Activated CD4-positive, alpha-beta memory T cell treated with anti-CD3 and anti-CD28 coated beads, Interleukin-2, amount 10 ng/mL, durations not matched to agents 7 days and 5 days (primary cell): ENCODE measurements at places on chromosomes 6 and 20. TPM values are rescaled to one million over a fixed set of nuclear protein-coding genes. Genes with fewer than 3 reads are reported as not detected.

The GTSF1L gene
- total RNA-seq = not detected

The FAM217A gene
- not detected for total RNA-seq

The ID4 gene
- not detected for total RNA-seq

The CALHM4 gene
- not detected for total RNA-seq

The STX11 gene
- total RNA-seq = 23.8 TPM

The SLC32A1 gene
- not detected for total RNA-seq

The CDH4 gene
- total RNA-seq = 0.20 TPM

The SIRPA gene
- not detected for total RNA-seq

The IRAK1BP1 gene
- 1.9 TPM for total RNA-seq

The CDC40 gene
- total RNA-seq = 35.1 TPM

The EMILIN3 gene
- total RNA-seq = not detected

The VGLL2 gene
- total RNA-seq = not detected

The TPD52L1 gene
- not detected for total RNA-seq

The FAM162B gene
- total RNA-seq = not detected

The BTN3A1 gene
- 100 TPM for total RNA-seq

The MDFI gene
- total RNA-seq = not detected

The SGK2 gene
- total RNA-seq = 0.53 TPM

The SSTR4 gene
- total RNA-seq = not detected

The PTCRA gene
- not detected for total RNA-seq

The SALL4 gene
- total RNA-seq = not detected
